ENCODE measurements at places on chromosomes 7 and 10.

DNA sequence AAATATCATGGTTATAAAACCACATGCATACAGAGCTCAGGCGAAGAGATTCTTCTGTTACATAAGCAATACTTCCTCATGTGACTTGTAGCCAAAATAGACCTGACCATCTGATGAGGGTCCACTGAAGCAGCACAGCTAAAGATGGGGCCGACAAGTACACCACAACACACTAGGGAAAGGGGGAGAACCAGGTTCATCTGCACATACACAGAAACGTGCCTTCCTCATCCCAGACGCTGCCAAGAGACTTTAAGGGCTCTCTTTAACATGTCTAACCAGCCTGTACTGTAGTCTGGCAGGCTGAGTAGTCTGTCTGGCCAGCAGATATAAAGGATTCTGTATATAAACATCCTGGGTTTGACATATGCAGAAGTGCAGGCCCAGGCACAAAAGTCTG is 30.3 kb downstream of the ERCC6 start:
- no peak for DNase-seq

DNA sequence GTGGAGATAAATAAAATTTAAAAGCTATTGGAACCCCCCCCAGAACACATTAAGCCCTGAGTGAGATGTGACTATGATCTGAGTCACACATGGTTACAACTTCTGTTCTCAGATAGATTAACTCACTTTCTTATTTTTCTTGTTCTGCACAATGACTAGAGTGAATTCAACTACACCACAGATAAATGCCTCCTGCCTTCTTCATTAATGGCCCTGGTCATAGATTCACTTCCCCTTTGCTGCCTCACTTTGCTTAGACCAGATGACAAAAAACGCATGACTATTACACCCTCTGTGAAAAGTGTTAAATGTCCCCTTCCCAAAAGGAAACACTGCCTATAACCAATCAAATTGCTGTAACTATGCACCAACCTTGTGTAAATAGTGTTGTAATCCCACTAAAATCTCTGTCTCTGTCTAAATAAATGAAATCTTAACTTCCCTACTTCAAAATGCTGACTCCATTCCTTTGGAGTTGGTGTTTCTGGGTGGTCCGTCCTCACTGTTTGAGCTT is 49.4 kb downstream of the AKR1D1 start:
- no peak for DNase-seq

DNA sequence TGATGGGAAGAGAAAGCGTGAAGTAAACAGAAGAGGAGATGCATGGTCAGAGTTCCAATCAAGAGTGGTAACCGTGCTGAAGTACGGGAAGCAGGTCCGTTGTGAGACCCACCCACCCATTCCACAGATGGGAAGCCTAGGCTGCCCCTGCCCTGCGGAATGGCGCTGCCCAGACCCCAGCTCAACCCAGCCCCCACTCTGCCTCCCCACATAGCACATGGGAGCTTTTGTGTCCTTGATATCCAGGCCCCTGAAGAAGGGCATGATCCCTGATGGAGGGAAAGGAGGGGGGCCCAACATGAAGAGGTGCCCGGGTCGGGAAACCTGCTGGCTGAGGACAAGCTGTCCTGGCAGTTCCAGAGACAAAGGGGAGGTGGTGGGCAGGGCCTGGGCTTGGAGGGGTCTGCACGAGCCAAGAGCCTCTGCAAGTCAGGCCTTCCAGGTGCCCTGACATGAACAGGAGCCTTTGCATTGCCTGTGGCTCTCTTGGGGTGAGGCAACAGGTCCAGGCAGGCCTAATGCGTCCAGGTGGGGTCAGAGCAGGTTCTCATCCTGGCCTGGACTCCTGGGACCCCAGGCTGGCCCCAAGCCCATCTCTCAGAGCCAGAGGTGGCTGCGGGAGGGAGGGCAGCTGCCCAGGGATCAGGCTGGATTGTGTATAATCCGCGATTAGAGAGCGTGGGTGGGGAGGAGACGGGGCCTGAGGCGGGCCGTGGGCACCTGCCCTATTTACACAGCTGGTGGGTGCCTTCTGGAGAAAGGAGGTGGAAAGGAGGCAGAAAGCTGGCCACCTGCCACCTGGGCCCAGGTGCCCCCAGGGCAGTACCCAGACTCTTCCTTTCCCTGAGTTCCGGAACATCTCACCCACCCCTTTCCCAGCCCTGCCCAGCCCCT is 23.5 kb downstream of the YKT6 start:
- DNase-seq, result no peak

- no peak for DNase-seq
Observed at GRCh38 chr7:20514364-20514763, 101.1 kb upstream of the ABCB5 start.

DNA sequence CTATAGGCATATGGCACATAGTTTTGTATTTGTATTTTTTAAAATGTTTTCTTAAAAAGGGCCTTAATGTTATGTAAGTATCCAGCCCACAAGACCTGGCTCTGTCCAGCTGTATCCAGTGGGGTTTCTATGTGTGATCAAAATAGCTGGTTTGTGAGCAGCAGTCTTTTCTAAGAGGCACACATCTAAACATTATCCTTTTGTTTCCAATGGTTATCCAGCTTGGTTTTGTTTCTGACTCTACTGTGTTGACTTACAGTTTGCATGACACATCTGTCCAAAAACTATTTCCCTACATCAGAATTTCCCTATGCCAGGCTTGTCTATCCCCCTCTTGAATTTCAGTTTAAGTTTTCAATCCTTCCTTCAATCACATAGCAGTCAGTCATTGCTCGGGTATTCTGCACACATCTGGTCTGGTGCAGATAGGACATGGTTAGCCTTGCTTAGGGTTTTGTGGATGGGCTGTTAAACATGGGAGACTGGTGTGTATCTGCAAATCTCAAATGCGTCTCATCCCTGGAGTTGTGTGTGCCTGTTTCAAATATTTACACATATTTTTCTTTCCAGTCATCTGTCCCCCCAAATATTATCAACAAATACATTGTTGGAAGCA is 104.2 kb downstream of the SAMD9 start:
- DNase-seq, result no peak

GRCh38 chr7:15685358-15686294 is 857 bp downstream of the MEOX2 start:
- DNase-seq, result no peak

GRCh38 chr7:125450749-125451148 is 521.1 kb upstream of the POT1 start:
- no peak for DNase-seq

All from stimulated activated CD8-positive, alpha-beta memory T cell treated with anti-CD3 and anti-CD28 coated beads, Interleukin-4, amount 100 ng/mL, for 1 hour (primary cell).